Activated T-cell treated with anti-CD3 and anti-CD28 coated beads, Interleukin-2, amount 50 U/mL, for 48 hours (primary cell): ENCODE measurements at places on chromosomes 5 and 9.

DNA sequence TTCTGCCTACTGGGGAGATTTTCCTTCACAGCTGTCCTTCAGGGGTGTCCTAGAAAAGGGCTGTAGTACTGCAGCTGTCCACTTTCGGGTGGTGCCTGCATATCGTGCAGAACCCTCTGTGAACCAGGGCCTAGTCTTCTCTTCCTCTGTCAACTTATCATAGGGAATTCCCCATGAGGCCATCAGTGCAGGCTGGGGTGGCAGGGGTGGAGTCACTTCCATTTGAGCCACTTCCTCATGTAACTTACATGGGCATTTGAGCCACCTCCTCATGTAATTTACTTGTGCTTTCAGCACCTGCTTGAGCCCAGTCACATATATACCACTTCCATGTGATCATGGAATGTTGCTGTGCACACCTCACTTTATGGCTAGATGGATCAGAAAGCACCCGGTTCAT, 742.0 kb upstream of the RGMB start:
- no peak for DNase-seq

GRCh38 chr9:127751269-127752054, 16.4 kb upstream of the TOR2A start:
- DNase-seq: no peak

GRCh38 chr5:1113332-1113690, 1.4 kb upstream of the SLC12A7 start:
- no peak for DNase-seq

DNA sequence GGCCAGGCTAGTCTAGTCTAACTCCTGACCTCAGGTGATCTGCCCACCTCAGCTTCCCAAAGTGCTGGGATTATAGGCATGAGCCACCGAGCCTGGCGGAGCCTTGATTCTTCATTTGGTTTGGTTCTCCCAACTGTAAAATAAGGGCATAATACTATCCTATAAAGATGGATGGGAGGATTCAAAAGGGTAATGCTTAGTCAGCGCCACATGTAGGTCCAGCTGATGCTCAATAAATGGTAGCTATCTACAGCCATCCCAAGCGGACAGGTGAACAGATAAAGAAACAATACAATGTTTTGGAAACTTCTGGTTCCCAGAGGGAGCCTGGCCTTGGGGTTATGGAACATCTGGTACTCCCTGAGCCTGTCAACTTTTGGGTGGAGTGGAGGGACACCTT, 13.6 kb upstream of the SET start:
- DNase-seq: no peak

DNA sequence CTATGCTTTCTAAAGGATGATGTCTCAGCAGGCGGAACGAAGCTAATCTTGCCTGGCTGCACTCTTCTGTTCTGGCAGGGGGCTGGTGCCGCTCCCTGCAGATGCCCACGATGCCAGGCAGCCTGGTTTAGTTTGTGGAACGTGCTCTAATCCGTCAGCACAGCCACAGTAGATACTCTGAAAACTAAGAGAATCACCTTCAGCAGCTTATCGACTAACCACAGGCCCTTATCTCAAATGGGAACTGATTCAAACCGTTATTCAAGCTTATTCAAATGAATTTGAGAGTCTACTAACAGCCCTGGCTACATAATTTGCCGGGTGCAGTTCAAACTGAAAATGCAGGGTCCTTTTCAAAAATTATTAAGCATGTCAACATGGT, 246.6 kb upstream of the ANKRD55 start:
- peak; percentile 28 for DNase-seq

DNA sequence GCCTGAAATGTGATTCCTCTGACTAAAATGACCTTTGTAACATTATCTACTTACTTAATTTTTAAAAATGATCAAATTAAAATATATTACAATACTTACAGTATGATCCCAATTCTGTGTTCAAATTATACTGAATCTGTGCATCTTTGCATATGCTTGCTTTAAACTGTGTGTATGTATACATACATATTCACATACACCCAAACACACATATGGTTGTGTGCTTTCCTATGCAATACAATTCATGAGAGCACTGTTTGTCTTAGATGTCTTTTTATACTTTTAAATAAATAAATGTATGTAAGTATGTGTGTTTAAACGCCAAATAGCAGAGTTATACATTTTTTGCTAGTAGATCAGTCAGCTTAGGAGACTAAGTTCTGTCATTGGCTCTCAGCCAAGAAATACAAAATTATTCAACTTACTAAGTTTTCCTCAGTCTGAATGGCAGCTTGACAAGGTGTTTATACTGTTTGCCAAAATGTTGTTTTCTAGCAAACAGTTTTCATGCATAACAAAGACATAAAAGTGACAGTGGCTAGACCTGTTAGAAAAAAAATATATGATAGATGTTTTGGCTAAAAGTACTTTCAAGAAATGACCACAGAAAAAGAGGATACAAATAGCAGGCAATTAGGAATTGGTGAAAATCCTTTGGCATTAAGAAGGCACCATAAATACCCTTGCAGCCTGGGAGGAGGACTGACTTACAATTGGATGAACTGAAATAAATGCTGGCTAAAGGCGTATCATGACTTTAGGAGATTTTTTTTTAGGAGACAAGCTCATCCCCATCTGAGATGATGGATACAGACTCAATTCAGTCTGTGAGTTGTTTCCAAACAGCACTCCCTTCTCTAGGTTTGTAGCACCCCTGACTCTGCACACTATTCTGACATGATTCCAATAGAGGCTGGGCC, 7.9 kb downstream of the TICAM2 start:
- DNase-seq: no peak

DNA sequence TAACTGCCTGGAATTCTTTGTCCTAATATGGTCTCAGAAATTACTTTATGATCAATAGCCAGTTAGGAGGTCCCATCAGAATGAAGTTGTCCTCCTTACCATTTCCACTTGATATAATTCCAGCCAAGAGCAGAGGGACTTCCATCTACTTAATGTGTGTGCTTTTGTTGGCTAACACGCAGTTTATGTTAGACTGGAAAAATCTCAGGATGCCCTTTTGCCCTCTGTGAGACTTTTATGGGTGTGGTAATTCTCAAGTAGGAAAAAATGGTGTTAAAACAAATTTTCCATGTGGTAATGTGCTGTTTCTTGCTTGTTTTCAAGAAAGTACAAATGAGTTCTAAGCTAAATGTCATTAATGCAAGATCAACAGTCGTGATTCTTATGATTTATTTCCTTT, 327.1 kb downstream of the MTRR start:
- no peak for DNase-seq

DNA sequence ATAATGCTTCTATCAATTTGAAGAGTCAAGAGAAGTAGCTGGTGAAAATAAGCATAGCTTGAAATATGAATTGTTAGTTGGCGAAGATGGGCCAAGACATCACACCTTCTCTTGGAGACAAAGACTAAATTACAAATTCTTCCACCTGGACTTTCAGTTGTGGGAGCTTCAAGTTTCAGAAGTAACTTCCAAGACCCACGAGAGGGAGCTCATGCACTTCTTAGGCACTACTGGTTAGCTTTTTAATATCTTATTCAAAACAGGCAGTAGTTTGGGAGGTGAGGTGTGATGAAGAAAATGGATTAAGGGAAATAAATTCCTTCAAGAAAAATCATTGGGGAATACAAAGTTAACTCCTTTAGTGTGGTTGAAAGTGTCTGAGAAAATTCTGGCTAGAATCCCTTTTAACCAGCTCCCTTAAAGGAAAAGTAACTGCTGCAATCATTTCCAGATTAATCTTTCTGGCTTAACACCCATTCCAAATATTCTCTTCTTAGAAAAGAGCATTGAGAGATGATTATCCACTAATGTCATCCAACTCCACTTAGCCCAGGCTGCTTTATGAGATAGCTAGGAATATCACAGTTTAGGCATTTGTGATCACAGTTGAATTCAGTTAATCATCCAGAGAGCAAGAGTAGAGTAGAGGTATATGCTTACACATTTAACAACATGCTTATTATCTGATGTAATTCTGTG, 139.5 kb upstream of the DMRTA1 start:
- DNase-seq: no peak

DNA sequence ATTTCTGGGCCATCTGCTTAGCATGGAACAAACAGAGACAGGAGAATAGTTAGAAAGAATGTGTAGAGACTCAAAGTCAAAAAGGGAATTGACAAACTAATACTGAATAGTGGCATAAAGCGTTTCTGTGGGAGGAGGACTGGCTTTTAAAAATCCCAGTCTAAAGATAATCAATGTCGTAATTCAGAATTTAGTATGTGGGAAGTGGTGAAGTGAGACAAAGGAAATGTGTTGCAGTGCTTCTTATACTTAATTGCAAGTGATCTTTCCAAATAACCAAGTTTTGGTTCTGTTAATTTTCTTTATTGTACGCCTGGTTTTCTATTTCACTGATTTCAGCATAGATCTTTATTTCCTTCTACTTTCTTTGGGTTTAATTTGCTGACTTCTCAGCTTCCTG, 133.2 kb downstream of the ENTREP1 start:
- no peak for DNase-seq

DNA sequence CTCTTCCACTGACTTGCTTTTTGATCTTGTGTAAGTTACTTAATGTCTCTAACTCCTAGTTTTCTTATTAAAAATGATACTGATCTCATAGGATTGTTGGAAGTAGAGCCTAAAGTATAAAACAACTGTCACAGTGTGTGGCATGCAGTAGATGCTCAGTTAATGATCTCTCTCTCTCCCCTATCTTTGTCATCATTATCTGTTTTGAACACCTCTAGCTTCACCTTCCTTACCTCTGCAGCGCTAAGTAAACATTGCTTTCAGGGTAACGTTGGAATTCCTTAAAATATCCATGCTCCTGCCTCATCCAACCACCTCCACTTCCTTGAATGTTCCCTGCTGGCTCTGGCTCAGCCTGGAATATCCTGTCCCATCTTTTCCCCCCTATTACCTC, 110.4 kb downstream of the RGS3 start:
- no peak for DNase-seq
